ENCODE measurements at places on chromosomes 6 and 20. TPM values are rescaled to one million over a fixed set of nuclear protein-coding genes. Genes with fewer than 3 reads are reported as not detected.

GRCh38 chr6:38353310-38354036 lies 286.3 kb downstream of the BTBD9 start:
- no peak for DNase-seq

GRCh38 chr6:80437221-80437620 lies 330.8 kb downstream of the BCKDHB start:
- DNase-seq, result no peak

DNA sequence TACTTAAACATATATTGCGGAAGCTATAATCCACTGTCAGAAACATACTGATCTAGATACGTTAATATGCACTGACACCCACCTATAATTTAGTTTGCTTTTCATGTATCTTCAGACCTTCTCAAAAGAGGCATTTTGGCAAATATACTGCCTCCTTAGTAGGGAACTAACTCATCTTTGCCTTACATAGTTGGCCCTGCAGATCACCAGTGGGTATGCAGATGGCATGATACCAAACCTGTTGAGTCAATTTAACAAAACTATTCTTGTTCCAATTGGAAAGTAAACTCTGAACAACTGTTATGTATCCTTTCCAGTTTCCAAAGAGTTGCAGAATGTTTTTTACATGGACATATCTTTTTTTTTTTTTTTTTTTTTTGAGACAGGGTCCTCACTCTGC lies 35.6 kb upstream of the TBC1D20 start:
- DNase-seq, result no peak

The OLIG3 gene
- not detected for total RNA-seq

DNA sequence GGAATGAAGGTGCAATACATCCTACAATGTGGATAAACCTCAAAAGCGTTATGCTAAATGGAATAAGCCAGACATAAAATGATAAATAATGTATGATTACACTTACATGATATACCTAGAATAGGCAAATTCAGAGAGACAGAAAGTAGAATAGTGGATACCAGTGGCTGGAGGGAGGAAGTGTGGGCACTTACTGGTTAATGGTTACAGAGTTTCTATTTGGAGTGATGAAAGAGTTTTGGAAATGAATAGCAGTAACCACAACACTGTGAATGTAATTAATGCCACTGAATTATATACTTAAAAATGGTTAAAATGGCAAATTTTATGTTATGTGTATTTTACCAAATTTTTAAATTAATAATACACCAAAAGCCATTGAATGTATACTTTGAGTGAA lies 71.4 kb upstream of the CST7 start:
- no peak for DNase-seq

GRCh38 chr6:147651249-147652063 lies 143.0 kb downstream of the SAMD5 start:
- no peak for DNase-seq

The TMEM74B gene
- not detected for total RNA-seq

- DNase-seq, result no peak
Measured at GRCh38 chr6:121771937-121772720, 336.7 kb downstream of the GJA1 start.

DNA sequence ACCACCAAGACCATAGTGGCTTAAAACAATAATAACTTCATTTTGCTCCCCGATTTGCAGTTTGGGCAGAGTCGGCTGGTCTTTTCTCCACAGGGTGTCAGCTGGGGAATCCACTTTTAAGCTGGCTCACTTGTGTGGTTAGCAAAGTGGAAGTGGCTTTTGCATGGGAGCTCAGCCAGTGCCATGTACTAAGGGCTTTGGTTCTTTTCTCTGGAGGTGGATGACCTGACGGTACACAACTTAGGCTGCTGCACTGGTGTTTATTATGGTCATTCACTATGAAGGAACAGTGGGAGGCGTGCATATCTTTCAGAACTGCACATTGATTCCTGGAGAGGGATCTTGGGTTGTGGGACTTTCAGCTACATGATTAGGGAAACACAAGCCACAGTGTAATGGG lies 141.0 kb downstream of the OR2B2 start:
- no peak for DNase-seq

- DNase-seq, result no peak
Measured at GRCh38 chr6:167768471-167769215, 58.1 kb upstream of the AFDN start.

DNA sequence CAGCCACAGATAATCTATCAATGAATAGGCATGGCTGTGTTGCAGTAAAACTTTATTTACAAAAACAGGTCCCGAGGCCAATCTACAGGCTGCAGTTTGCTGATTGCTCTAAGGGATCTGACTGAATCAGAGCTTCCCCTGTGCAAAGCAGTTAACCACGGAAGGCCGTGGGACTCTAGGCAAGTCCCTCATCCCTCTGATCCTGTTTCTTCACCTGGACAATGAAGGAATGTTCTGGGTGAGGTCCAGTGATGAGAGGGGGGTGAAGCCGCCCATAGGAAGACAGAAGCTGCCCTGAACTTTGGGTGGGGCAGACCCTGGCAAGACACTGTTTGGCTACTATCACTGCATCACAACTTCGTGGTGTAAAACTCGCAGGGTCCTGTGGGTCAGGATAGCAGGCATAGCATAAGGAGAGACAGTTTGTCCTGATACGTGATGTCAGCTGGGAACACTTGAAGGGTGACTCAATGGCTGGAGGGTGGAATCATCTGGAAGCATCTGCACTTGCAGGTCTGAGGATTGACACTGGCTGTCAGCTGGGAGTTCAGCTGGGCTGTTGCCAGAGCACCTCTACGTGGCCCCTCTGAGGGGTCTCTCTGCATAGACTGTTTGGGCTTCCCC lies 33.3 kb upstream of the TGM2 start:
- no peak for DNase-seq

DNA sequence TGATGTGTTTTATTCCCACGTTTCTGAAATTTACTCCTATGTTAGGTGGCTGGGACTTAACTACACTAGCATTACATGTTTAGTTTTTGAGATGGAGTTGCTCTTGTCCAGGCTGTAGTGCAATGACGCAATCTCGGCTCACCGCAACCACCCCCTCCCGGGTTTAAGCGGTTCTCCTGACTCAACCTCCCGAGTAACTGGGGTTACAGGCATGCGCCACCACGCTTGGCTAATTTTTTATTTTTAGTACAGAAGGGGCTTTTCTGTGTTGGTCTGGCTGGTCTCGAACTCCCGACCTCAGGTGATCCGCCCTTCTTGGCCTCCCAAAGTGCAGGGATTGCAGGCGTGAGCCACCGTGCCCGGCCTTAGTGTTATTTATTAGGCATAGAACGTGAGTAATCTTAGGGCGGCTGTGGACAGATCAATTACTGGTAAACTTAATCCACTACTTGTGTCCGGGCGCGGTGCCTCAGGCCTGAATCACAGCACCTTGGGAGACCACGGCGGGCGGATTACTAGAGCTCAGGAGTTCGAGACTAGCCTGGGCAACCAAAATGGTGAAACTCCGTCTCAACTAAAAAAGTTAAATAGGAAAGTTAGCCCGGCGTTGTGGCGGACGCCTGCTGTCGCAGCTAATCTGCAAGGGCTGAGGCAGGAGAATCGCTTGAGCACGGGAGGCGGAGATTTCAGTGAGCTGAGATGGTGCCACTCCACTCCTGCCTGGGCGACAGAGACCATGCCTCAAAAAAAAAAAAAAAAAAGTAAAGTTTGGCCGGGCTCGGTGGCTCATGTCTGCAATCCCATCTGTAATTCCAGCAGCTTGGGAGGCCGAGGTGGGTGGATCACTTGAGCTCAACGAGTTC lies 123.7 kb upstream of the BTN3A2 start:
- no peak for DNase-seq

DNA sequence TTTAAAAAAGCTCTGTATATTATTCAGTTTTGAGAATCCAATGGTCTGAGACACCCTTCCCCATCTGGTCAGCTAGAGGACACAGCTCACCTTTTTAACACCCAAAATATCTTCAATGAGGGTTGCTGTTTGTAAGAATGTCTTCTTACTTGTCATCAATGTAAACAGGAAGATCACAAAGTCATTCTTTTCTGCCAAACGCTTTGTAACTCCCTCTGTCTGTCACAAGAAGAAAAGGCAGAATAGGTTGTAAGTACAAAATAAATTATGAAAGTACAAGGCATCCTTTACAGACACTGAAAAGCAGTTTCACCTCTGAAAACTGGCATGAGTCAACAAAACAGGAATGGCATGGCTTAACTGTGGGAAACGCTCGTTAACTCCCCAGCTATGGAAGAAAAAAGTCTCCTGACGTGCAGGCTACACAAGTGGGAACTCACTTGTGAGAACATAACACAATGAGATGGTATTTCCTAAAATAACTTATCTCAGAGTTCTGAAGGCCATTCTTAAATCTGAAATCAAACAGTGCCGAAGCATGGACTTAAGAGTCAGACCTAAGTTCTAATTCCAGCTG lies 42.7 kb downstream of the TRPC4AP start:
- DNase-seq, result no peak

- DNase-seq, result no peak
Measured at GRCh38 chr6:76774781-76775384, 688.4 kb downstream of the HTR1B start.

DNA sequence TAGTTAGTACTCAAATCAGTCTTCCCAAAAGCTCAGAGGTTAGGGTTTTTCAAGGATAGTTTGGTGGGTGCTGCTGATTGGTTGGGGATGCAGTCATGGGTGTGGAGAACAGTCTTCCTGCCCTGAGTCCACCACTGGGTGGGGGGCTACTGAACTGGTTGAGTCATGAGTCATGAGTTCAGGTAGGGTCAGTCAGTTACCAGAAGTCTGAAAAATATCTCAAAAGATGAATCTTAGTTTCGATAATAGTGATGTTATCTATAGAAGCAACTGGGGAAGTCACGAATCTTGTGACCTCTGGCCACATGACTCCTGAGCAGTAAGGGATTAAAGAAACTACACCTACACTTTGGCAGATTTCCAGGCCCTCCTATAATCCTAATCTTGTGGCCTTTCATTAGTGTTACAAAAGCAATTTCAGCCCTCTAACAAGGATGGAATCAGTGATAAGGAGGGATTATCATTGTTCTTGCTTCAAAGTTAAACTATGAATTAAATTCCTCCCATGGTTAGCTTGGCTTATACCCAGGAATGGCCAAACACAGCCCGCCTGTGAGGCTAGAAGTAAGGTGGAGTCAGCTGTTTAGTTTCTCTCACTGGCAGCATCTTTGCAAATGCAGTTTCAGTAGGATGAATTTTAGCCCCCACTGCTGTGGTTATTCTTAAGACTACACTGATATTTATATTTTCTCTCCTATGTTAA lies 33.3 kb upstream of the NKAIN2 start:
- peak; percentile 51 for DNase-seq

The COQ3 gene
- total RNA-seq, result 19.0 TPM

GRCh38 chr6:138948004-138948403 lies 40.0 kb downstream of the REPS1 start:
- no peak for DNase-seq

DNA sequence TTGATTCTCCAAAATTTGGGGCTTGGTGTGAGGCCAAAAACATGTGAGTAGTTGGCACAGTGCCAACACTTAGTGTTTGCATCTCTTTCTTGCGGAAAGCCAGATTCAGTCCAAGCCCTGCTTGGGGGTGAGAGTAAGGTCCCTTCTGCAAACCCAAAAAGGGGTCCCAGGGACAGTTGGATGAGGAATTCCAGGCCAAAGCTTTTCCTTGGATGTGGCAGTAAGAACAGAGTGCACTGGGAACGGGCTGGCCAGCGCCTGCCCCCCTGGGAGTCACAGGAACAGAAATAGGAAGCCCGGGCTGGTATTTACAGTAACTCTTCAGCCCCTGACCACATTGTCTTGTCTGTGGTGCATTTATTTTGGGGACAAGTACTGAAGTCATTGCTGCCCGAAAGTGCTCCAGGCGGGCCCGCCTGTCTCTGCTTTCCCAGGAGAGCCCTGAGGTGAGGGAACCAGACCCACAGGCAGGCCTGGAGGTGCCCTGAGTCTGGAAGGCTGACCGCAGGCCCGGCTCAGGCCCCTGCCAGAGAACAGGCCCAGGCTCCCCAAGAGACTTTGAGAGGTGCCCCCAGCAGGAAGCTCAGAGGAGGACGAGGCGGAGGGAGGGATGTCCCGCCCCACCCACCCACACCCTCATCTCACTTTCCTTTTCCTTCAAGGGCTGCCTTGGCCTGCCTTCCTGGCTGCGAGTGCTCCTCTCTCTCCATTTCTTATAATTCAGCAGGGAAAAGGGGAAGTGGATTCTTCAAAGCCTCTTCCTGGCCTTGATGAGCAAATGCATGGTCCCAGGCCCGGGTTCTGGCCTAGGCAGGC lies 218.4 kb downstream of the MAFB start:
- DNase-seq, result no peak

GRCh38 chr6:169976301-169977081 lies 225.1 kb downstream of the ERMARD start:
- no peak for DNase-seq

The FAM184A gene
- total RNA-seq, result 1.4 TPM

The AVP gene
- not detected for total RNA-seq

GRCh38 chr20:34943808-34944567 lies 11.6 kb downstream of the GSS start:
- DNase-seq, result no peak

- no peak for DNase-seq
Measured at GRCh38 chr20:56893226-56893917, 264.3 kb downstream of the TFAP2C start.

The CRISP2 gene
- 0.23 TPM for total RNA-seq

- no peak for DNase-seq
Measured at GRCh38 chr6:90151576-90152422, 144.8 kb downstream of the BACH2 start.

DNA sequence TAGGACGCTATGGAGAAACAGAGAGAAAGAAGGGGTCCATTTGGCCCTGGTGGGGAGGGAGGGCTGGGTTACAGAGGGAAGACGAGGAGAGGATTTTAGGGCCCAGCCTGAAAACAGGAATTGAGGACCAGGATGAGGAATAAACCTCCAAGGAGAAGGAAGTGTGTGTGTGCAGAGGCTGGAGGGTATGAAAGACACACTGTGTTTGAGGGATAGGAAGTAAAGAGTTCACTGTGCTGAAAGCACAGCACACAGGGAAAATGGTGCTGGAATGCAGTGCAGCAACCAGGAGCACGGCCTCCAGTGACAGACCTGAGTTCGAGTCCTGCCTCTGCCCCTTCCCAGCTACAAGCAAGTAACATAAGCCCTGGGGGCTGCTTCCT lies 7.8 kb downstream of the MBOAT1 start:
- DNase-seq, result no peak
